ENCODE measurements at places on chromosomes 5 and 9.

DNA sequence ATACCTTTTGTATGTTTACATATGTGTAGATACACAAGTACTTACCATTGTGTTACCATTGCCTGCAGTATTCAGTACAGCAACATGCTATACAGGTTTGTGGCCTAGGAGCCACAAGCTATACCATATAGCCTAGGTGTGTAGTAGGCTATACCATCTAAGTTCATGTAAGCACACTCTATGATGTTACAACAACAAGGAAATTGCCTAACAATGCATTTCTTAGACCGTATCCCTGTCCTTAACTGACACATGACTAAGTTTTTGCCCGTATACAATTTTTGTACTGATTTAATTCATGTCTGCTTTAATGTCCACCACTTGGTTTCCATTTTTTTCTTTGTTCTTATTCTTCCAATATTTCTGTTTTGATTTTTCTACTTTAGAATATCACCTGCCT, 18.5 kb downstream of the TNPO1 start:
- DNase-seq = no peak

DNA sequence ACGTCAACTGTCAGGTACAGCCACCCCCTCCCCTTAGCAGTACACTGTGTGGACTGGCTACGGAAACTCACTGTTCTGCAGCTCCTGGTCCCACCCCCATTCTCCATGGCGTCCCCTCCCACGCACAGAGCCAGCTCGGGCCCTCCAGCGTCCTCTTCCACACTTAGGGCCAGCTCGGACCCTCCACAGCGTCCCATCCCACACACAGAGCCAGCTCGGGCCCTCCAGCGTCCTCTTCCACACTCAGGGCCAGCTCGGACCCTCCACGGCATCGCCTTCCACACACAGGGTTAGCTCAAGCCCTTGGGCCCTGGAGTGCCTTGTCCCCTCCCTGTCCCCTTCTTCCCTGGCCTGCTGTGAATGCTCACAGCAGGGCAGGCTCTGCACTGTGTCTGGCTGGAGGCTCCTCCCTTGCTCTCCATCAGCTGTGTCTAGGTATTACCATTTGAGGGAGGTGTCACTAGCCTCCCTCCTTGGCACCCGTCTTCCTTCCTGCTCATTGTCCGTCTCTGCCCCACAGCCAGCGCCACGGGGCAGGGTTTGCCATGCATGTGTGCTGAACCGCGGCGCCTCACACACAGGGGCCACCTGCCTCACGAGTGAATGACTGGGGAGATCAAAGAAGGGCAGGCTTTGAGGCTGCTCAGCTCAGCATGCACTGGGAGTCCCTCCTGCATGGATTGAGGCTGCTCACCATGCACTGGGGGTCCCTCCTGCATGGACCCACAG, 78.5 kb upstream of the CACNA1B start:
- DNase-seq = no peak

- DNase-seq = no peak
Measured at GRCh38 chr5:176774216-176775171, 35.9 kb upstream of the UNC5A start.

DNA sequence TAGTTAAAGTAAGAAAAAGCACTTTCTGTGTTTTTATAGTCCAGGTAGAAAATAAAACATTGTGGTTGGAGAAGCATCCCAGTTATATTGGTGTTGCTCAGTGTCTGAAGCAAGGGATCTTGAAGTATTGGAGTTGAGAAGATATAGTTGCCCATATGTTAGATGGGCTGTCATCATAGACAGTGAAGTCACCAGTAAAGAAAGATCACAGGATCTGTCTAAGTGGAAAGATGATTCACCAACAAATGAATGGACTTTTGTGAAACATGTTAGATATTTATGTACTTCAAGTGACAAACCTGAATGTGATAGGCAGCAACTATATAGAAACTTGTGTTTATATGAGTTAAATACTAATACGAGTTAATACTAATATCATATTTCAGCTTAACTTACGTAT, 11.7 kb downstream of the OGN start:
- no peak for DNase-seq

DNA sequence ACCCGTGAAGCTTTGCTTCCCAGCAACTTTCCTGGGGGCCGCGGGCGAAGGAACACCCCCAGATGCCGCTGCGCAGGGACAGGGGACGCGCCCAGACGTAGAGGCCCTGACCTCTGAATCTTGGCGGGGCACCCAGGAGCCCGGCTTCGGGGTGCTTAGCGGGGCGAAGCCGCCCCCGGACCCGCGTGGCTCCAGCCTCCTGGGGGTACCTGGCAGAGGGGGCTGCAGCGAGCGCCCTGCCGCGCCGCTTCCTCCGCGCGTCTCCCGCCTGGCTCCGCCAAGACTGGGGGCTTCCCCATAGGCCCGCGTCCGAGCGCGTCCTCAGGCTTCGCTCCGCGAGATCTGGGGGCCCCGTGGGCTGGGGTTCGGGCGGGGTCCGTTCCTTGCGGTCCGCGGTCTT, 23.0 kb upstream of the ZNF782 start:
- no peak for DNase-seq

GRCh38 chr9:121850366-121850765, 198.9 kb downstream of the DAB2IP start:
- DNase-seq = no peak

GRCh38 chr5:581941-582340, 30.2 kb upstream of the CEP72 start:
- DNase-seq = no peak

DNA sequence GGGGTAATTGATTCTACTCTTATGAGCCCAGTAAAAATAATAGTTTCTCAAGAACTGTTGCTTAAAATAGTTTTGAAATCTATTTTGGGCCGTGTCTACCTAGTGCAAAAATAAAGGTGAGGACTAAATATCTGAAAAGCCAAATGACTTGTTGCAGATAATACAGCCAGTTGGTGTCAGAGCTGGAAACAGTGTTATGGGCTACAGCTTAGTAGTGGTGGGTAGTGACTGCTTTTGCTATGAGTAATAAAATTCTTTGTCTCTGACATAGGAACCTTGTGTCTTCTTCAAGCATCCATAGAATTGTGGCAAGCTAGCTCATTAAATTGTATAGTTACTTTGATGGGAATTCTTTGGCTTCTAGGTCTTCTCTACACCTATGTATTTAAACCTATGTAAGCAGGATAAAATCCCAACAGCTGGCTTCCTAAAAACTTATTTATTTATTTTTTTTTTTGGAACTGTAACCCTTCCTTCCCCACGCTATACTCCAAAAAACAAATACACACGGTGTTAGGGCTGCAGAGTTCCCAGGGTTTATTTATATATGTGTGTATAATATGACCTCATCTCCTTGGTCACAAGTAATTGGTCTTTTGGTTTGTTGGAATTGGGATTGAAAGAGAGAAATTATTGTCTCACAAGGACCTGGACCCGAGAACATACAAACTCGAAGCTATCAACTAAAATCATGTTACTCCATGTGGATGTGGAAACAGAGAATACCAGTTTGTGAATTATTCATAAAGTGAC, 138.0 kb downstream of the NUDT12 start:
- DNase-seq = no peak

- DNase-seq = no peak
Measured at GRCh38 chr9:4180907-4181605, 118.8 kb downstream of the GLIS3 start.

DNA sequence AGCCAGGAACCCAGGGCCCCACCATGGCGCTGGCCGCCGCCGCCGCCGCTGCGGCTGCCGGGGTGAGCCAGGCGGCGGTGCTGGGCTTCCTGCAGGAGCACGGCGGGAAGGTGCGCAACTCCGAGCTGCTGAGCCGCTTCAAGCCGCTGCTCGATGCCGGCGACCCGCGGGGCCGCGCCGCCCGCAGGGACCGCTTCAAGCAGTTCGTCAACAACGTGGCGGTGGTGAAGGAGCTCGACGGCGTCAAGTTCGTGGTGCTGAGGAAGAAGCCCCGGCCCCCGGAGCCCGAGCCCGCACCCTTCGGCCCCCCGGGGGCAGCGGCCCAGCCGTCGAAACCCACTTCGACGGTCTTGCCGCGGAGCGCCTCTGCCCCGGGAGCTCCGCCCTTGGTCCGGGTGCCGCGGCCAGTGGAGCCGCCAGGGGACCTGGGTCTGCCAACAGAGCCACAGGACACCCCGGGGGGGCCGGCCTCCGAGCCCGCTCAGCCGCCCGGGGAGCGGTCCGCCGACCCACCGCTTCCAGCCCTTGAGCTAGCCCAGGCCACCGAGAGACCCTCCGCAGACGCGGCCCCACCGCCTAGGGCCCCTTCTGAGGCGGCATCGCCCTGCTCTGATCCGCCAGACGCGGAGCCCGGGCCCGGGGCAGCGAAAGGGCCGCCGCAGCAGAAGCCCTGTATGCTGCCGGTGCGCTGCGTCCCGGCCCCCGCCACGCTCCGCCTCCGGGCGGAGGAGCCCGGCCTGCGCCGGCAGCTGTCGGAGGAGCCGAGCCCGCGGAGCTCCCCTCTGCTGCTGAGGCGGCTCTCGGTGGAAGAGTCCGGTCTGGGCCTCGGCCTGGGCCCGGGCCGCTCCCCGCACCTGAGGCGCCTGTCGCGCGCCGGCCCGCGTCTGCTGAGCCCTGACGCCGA, 749 bp downstream of the SOWAHA start:
- DNase-seq = no peak

DNA sequence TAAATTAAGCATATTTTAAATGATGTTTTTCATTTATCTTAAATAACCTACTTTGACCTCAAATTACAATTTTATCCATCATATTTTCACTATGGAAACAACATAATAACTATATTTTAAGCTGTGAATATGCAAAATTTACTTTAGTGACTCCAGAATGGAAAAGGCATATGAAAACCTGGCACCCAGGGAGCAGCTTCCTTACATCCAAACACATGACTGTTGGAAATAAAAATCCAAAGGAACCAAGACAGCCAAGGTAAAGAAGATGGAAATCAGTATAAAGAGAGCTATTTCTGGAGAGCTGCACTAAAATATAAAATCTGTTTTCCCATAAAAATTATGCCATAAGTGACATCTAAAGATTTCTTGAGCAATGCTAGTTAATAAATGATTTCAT, 140.3 kb upstream of the FTMT start:
- DNase-seq = no peak

- DNase-seq = no peak
Measured at GRCh38 chr9:13929013-13929412, 384.9 kb downstream of the NFIB start.

- no peak for DNase-seq
Measured at GRCh38 chr9:14395317-14396082, 81.6 kb upstream of the NFIB start.

DNA sequence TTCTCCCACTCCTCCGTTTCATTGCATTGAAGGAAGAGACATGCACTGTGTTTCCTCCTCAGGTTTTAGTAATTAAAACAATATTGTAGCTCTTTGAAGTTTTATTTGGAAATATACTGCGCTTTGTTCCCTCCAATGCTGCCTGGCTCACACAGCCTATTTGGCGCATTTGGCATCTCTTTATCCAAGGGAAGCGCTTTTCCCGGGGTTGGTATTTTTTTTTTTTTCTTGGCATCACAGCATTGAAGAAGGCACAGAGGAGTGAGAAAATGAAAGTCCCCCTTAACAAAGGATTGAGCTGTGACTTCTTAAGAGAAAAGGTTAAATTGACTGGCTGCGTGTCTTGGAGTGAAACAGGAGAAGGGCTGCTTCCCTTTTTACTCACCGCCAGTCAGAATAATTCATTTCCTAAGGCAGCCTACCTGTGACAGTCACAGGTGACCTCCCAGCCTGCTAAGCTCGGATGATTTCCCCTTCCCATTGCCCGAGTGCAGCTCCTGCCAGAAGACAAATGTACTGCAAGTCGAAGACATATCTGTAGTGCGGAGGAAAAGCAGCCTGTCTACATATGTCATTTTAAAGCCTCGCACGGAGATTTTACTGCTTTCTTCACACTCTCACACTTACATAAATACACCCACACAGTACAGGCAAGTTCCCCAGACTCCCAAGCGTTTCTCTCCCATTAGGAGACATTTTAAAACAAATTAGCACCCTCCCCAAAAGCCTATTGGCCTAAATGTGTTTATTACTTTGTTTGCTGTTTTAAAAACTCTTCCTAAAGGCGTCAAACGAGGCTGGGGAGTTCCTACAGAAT, 665.5 kb upstream of the ZNF608 start:
- DNase-seq = no peak

DNA sequence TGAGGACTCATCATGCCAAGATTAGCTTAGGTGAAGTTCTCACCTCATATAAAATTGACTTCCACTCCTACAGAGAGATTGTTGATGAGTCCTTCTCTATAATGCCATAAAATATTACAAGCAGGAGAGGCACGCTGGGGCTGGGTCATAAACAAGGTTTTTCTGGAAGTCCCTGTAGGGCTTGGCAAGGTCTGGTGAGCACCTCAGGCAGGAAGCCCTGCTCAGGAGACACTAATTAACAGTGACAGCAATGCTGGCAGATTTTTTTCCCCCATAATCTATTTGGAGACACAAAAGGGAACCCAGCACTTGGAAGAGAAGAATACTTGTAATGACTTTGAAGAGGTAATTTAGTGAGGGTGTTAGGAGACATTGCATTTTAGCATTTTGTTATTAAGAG, 118.7 kb downstream of the DIRAS2 start:
- DNase-seq = no peak

DNA sequence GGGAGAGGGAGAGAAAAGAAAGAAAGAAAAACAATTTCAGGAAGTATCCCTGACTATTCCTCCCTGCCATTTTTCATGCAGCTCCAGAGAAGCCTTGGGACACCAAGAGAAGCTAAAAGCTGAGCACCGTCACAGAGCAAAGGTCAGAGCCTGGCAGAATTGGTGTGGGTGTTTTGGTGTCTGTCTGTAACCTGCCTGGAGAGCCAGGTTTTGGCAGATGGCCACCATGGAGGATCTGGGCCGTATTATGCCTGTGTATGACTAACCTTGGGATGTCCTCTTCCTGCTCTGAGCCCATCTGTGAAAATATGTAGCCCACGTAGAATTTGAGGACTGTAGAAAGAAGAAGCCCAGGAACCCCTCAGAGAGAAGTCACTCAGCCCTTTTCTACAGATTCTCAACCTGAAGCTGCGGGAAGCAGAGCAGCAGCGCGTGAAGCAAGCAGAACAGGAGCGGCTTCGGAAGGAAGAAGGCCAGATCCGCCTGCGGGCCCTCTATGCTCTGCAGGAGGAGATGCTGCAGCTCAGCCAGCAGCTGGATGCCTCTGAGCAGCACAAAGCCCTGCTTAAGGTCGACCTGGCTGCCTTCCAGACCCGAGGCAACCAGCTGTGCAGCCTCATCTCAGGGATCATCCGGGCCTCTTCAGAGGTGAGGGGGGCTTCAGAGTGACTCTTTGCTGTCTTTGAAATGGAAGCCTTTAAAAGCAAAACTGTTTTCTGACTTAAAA, 18.8 kb downstream of the GLE1 start:
- DNase-seq = no peak

GRCh38 chr5:94618029-94618492, 343 bp downstream of the KIAA0825 start:
- no peak for DNase-seq

- DNase-seq = no peak
Measured at GRCh38 chr5:81164936-81165335, 68.2 kb upstream of the CKMT2 start.

DNA sequence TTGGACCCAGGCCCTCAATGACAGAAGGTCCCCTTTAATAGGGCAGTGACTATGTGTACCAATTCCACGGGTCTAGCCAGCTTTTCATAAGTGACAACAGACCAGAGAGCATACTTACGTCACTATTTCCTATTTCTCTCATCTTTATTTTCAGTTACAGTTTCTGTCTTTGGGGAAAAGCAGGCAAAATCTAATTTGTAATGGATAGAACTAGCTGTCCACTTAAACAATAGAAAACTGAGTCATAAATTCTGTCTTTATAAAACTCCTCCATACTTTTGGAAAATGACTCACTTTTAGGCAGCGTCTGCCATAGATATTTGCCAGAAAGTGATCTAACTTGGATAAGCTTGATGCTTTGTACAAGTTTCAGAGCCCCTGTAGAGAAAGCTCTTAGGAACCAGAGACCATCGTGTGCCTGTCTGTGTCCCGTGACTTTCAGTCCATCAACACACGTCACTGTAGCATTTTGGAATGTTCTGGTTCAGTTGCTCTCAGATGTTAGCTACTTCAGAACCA, 101.9 kb downstream of the F2RL2 start:
- no peak for DNase-seq

Measured in stimulated activated naive CD8-positive, alpha-beta T cell treated with anti-CD3 and anti-CD28 coated beads, Interleukin-15, amount 100 ng/mL, for 72 hours (primary cell).